ENCODE measurements at places on chromosomes 3 and 15.

- DNase-seq: no peak
Measured at GRCh38 chr3:22893101-22893500, 310.0 kb upstream of the UBE2E2 start.

GRCh38 chr15:77340245-77340644 is 79.7 kb downstream of the PEAK1 start:
- DNase-seq: no peak

DNA sequence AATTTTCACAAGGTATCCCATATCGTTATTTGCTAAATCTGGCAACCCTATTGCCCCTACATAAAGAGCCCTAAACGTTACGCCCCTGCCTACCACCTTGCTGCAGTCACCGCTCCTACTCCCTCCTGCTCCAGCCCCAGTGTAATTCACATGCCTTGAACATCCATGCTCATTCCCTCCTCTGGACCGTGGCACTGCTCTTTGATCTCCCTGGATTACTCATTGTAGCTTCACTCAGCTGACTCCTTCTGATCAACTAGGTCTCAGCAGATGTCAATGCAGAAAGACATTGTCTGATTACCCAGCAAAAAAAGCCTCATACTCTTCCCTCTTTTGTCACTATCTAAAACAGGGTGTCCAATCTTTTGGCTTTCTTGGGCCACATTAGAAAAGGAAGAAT is 40.7 kb upstream of the KBTBD8 start:
- no peak for DNase-seq

DNA sequence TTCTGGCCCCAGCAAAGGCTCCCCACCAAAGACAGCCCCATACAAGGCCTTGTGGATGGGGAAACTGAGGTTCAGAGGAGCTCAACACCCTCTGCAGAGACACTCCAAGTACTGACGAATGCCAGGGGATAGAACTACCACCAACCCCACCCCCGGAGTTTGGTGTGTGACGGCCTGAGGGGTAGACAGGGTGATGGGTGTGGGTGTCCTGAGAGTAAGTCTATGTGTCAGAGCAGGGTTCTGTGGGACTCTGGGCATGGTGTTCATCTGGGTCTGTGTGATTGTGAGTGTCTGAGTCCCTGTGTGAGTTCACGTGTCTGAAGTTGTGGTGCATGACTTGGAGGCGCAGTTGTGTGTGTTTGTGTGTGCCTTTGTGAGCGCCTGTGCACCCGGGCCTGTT is 7.4 kb downstream of the PTH1R start:
- no peak for DNase-seq

- DNase-seq: no peak
Measured at GRCh38 chr15:65752151-65752700, 39.9 kb downstream of the DENND4A start.

- DNase-seq: no peak
Measured at GRCh38 chr3:189851682-189852081, 220.5 kb downstream of the TP63 start.

DNA sequence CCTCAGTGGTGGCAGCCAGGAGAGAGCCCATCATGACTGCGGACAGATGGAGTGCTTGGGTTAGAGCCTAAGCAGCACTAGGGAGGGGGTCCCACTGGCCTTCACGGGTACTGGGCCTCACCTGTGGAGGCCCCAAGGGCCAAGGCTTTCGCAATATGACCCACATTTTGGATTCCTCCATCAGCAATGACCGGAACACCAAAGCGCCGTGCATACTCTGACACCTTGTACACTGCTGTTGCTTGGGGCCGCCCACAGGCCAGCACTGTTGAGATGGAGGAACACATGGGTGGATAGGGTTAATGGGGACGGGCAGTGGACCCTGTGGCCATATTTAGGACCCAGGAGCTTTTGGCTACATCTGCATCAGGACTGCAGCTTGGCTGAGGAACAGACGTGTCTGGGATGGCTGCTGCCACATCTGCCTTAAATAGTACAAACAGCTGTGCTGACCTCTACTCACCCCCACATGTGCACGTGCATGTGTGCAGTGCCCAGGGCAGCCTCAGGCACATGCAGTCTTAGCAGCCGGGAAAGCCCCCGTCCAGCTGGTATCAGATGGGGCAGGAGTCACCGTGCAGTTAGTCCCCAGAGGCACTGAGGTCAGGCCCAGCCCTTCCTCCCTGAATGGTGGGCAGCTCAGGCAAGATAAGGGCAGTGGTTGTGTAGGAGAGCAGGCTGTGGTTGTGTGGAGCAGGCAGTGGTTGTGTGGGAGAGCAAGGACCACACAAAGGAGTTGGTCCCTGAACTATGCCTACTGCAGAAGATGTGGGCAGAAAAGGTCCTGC is 3.3 kb downstream of the NDUFAF3 start:
- no peak for DNase-seq
